Sigmoid colon (tissue), 7 donors: ENCODE measurements at places on chromosomes 7 and 10. TPM values are rescaled to one million over a fixed set of nuclear protein-coding genes. Genes with fewer than 3 reads are reported as not detected.

The PIK3AP1 gene
- 10.0 TPM for total RNA-seq

The TAS2R4 gene
- total RNA-seq, result 1.4 TPM

The HYAL4 gene
- not detected for total RNA-seq

The TMEM225B gene
- total RNA-seq, result not detected

The SPDYE2 gene
- not detected for total RNA-seq

The PNLIPRP1 gene
- not detected for total RNA-seq

The HOXA9 gene
- 22.4 TPM for total RNA-seq

The PLEKHS1 gene
- total RNA-seq, result not detected

The TLX1 gene
- total RNA-seq, result not detected

DNA sequence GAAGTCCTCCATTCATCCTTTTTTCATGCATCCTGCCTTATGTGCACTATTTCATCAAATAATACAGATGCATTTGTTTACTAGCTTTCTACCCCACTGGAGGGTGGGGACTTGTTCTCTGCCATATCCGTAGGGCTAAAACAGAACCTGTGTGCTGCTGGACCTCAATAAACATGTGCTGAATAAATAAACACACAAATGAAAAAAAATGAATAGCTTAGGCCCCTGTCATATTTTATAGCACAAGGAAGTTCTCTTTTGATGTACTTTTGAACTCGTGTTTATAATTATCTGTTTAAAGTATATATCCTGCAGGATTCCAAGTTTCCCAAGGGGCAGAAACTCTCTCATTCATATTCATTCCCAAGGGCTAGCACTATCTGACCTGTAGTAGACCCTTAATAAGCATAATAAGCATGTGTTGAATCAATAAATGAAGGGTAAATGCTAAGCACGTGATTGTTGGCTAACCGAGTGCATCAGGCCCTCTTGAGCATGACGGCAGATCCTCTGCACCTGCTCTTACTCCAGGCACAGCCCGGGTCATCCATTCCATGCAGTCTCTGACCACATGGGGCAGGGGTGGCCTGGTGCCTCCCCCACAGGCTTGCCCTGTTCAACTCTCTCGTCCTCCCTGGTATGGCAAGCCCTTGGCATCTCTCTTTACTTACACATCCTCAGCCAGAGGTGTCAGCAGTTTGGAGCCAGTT lies 474.1 kb upstream of the ZMIZ1 start:
- DNase-seq, result no peak

GRCh38 chr7:105935250-105935649 lies 27.8 kb upstream of the CDHR3 start:
- DNase-seq, result no peak

DNA sequence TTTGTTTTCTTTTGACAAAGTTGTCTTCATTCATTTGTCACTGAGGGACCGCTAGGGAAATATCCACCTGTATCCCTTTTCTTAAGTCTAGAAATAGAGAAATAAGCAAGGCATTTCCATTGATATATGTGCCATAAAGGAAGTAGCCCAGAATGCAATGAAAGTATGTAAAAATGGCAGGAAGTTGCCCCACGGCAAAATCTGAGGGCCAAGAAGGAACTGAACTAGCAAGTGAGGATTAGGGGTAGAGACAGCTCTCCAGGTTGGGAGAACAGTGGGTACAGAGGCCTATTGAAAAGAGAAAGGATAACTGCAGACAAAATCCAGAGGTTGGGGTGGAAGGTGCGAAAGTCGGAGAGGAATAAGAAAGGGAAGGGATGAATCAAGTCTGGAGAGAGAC lies 56.6 kb upstream of the TOMM7 start:
- no peak for DNase-seq

GRCh38 chr10:73581918-73582317 lies 9.2 kb downstream of the USP54 start:
- no peak for DNase-seq

- DNase-seq, result no peak
Measured at GRCh38 chr7:8130663-8131062, 131.3 kb downstream of the ICA1 start.

GRCh38 chr10:74825371-74826141 lies 844 bp upstream of the KAT6B start:
- DNase-seq, result no peak

DNA sequence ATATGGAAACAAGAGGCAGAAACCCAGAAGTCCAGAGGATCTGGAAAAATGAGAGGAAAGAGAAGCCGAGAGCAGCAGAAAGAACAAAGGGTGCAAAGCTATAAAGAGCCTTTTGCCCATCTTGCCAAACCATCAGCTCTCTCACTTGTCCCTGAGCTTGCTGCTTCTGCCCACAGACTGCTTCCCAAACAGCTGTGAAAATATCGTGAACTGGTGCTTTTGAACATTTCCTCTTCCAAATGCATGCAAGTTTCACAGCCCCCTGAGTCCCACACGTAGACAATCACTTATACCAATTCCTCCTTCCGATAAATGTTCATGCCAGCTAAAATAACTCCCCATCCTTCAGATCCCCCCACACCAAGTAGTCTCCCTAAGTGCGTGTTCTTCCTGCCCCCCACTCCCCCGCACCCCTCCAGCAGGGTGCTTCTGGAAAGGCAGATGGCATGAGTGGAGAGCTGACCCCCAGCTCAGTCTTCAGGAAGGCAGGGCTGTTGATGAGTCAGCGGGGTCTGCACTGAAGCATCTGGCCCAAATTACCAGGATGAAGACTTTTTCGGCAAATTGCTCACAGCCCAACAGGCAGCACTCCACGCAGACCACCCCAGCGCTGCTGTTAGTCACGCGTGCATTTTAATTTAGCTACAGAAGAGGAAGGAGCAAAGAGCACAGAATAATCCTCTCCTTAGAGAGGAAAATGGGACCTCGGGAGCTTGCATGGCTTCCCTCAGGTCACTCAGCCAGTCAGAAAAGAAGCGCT lies 76.1 kb upstream of the KCNMA1 start:
- no peak for DNase-seq

- DNase-seq, result peak; percentile 63
Measured at GRCh38 chr10:132544744-132545658, 7.4 kb downstream of the INPP5A start.

DNA sequence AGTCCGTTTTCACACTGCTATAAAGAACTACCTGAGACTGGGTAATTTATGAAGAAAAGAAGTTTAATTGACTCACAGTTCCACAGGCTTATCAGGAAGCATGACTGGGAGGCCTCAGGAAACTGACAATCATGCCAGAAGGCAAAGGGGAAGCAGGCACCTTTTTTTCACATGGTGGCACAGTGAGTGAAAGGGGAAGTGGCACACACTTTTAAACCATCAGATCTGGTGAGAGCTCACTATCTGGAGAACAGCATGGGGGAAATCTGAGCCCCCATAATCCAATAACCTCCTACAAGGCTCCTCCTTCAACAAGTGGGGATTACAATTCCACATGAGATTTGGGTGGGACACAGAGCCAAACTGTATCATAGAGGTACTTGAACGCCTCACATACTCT lies 30.0 kb downstream of the AGR3 start:
- DNase-seq, result no peak

- DNase-seq, result no peak
Measured at GRCh38 chr7:98830972-98831548, 38.8 kb downstream of the TMEM130 start.

DNA sequence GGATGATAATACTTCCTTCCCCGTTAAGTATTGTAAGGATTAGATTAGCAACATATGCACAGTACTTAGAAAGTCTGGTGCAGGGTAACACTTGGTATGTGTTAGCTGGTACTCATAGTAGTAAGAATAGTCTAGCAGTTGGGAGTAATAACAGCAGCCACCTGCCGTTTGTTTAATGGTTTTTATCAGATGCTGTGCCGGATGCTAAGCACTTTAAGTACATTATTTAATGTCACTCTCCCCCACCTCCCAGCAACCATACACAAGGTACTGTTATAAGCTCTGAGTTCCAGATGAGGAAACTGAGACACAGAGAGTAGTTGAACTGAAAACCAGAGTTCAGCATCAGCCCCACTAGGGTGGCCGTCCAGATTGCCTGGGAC lies 60.1 kb downstream of the ZMIZ1 start:
- DNase-seq, result no peak

- no peak for DNase-seq
Measured at GRCh38 chr7:77702513-77702912, 6.3 kb downstream of the RSBN1L start.

DNA sequence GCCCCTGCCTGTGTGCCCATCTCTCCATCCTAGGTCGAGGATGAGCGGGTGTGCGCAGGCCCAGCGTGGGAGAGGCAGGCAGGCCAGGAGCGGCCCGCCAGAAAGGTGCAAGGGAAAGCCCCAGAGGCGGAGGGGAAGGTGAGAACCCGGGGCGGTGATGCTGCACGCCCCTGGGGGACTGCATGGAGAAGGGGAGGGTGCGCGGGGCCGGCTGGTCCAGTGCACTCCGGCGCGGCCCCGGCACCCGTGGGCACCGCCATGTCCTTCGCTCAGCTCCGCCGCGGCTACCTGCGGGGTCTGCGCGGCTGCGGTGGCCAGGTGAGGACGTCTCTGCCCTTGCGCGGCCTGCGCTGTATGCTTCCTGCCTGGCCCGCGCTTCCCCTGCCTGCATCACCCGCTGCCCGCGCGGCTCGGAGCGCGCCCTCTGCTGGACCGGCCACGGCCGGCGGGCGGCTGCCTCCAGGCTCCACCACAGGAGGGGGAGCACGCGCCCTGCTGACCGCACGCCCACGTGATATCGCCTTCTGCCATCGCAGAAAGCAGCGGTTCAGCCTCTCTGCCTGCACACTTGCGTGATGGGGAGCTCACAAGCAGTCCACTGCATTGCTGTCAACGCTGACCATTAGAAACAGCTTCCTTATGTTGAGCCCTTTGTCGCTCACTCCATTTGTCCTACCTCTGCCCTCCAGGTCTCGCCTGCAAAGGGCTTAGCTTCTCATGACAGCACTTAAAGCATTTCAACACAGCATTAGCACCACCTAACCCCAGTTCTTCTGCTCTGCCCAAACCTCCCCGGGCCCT lies 73.9 kb downstream of the CXCL12 start:
- DNase-seq, result peak; percentile 94

- DNase-seq, result no peak
Measured at GRCh38 chr10:19367176-19367575, 318.6 kb downstream of the MALRD1 start.

DNA sequence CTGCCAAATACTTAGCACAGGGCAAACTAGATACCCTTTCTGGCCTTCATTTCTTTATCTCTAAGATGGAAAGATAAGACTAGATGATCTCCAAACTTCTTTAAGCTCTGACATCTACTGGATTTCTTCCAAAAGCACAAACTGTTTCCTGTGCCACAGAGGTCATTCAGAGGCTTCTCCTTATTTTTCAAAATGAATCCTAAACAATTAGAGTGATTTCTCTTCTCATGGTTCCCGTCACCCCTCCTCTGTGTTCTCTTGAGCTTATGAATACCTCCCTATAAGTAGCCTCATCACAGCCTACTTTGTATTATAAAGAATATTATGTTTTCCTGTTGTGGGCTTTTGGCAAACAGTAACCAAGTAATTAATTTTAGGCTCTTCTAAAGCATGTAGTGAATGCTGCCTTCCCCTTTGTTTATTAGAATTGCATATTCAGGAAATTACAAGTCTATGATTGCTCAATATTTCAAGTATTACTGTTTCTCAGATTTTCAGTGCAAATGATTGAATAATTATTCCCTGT lies 179.5 kb downstream of the REEP3 start:
- DNase-seq, result no peak

- DNase-seq, result no peak
Measured at GRCh38 chr7:158329014-158329610, 258.5 kb downstream of the PTPRN2 start.

DNA sequence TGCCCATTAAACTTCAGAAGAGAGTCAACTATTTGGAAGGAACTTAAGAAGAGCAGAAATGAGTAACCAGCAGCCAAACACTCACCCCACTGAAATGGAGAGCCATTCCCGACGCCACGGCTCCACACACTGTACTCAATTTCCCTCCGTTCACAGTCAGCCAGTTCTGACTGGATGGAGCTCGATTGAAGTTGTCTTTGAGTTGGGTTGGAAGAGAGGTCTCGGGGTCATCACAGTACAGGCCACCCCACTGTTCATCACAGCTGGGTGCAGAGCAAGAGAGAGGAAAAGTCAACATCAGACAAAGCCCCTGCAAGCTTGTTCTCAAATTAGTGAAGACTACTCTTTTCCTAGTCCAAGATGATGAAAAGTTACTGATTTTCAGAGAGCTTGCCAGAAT lies 75.9 kb upstream of the SLC26A5 start:
- no peak for DNase-seq

GRCh38 chr10:84613336-84614021 lies 285.1 kb downstream of the CCSER2 start:
- DNase-seq, result no peak

DNA sequence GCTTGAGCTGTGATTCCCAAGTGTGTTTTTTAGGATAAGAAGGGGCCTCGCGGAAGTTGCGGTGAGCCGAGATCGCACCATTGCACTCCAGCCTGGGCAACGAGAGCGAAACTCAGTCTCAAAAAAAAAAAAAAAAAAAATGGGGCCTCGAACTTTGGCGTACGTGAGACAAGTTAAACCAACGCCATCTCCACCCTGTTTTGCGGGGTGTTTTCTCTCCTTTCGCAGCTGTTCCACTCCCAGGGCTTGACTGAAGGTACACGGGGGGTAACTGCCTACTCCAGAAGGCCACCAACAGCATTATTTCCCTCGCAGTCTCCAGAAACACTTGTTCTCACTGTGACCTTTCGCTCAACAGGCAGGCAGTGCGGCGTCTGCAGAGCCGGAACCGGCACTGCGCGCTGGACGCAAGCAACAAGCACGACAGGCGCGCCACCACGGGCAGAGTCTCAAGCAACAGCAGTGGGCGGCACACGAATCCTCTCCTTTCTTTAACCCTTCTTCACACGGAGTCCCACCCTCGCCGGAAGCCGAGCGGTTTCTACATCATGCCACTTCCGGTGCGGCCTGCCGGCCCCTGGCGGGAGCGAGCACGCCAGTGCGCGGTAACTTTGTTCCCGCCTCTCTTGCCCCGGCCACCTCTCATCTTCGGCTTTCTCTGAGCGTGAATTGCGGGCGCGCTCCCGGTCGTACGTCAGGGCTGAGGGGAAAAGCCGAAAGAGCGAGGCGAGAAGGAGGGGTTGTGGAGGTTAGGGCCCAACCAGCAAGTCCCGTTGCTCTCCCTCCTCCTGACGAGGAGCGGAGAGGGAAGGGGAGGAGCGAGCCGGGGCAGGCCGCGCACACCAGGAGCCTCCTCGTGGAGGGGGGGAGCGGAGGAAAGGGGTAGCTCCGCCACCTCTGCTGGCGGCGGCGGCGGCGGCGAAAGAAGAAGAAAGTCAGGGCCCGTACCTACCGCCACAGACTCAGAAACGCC lies 814 bp upstream of the CDK13 start:
- DNase-seq, result peak; percentile 99

GRCh38 chr7:20661884-20662283 lies 46.4 kb downstream of the ABCB5 start:
- DNase-seq, result no peak

DNA sequence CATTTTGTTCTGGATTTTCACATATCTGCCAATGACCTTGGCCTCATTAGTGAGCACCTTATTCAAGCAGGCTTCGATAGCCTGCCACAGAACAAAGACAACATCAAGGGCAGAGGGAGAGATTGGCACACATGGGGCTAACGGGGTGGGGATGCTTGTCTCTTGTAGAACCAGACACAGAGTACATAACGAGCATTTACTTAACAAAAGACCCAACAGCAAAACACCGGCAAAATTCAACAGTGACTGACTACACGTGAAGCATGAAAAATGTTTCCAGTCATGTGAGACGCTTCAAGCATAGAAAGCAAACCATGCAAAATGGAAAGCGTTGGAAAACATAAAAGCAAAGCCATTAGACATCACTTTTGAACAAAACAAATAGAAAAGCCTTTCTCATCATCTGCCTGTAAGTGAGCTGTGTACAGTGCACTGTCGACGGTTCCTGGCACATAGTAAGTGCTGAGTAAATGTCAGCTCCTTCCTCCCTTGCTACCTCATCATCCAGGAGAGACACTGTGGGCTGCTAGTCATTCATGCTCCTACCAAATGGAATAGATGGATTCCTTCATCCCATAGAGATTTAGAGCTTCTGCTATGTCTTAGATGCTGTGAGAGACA lies 134.4 kb upstream of the AGK start:
- no peak for DNase-seq
